ENCODE measurements at places on chromosomes 6 and 20. TPM values are rescaled to one million over a fixed set of nuclear protein-coding genes. Genes with fewer than 3 reads are reported as not detected.

Gene MAS1
- 0.05 TPM for polyA plus RNA-seq

Gene SLC52A3
- polyA plus RNA-seq = 1.1 TPM

Gene CASS4
- 1.1 TPM for polyA plus RNA-seq

Gene VGLL2
- 0.46 TPM for polyA plus RNA-seq

Gene SAMD3
- polyA plus RNA-seq = 3.9 TPM

Gene KHDC1L
- 2.0 TPM for polyA plus RNA-seq

Gene BMP5
- polyA plus RNA-seq = 2.8 TPM

Gene OR2B2
- not detected for polyA plus RNA-seq

All from spinal cord (tissue), 10 donors.